CD8-positive, alpha-beta memory T cell (primary cell): ENCODE measurements at places on chromosomes 12 and 14. TPM values are rescaled to one million over a fixed set of nuclear protein-coding genes. Genes with fewer than 3 reads are reported as not detected.

The SIX6 gene
- total RNA-seq = not detected

The GPRC5D gene
- not detected for total RNA-seq

The CCDC38 gene
- 0.46 TPM for total RNA-seq

The RESF1 gene
- total RNA-seq = 90.9 TPM

The DIO3 gene
- not detected for total RNA-seq

The ANO4 gene
- not detected for total RNA-seq

The SERPINA9 gene
- total RNA-seq = not detected

The HSPB8 gene
- total RNA-seq = not detected

The ASPG gene
- not detected for total RNA-seq

The PRPH gene
- total RNA-seq = not detected

The VRTN gene
- total RNA-seq = not detected

The RIPK3 gene
- total RNA-seq = 11.6 TPM

The IL26 gene
- 1.00 TPM for total RNA-seq

The GPX2 gene
- not detected for total RNA-seq

The WSCD2 gene
- not detected for total RNA-seq

The LIN7A gene
- total RNA-seq = not detected

The ASCL1 gene
- total RNA-seq = not detected

The SCN8A gene
- 1.1 TPM for total RNA-seq

The APOF gene
- total RNA-seq = not detected

The PWP1 gene
- total RNA-seq = 72.3 TPM

The TTC9 gene
- 5.8 TPM for total RNA-seq

The MYF6 gene
- total RNA-seq = not detected

The GDF11 gene
- total RNA-seq = 13.5 TPM

The GPR84 gene
- 0.15 TPM for total RNA-seq

The GAS2L3 gene
- 0.42 TPM for total RNA-seq

The WNT1 gene
- total RNA-seq = not detected

The KTN1 gene
- total RNA-seq = 145 TPM

The IL31 gene
- 5.1 TPM for total RNA-seq

The FIGNL2 gene
- total RNA-seq = 0.42 TPM

The ADAM21 gene
- 0.09 TPM for total RNA-seq

The HVCN1 gene
- 20.2 TPM for total RNA-seq

The SMCO3 gene
- total RNA-seq = not detected

The FBXO33 gene
- total RNA-seq = 20.1 TPM

The CINP gene
- 65.4 TPM for total RNA-seq

The NTS gene
- total RNA-seq = not detected

The SYCP3 gene
- total RNA-seq = 0.22 TPM

The KRT75 gene
- not detected for total RNA-seq

The GYS2 gene
- total RNA-seq = not detected

The DNAI7 gene
- not detected for total RNA-seq

The STXBP6 gene
- 0.28 TPM for total RNA-seq

The STAC3 gene
- total RNA-seq = 1.4 TPM

The GALNT16 gene
- total RNA-seq = not detected

The TSPAN19 gene
- total RNA-seq = not detected

The SYT10 gene
- total RNA-seq = not detected

The ERH gene
- total RNA-seq = 406 TPM
